ENCODE measurements at places on chromosomes 16 and 17.

- no peak for DNase-seq
Observed at GRCh38 chr17:55822028-55822427, 71.2 kb downstream of the PCTP start.

GRCh38 chr16:79407461-79408135, 192.9 kb downstream of the MAF start:
- DNase-seq: no peak

GRCh38 chr16:25093208-25094061, 18.1 kb upstream of the LCMT1 start:
- no peak for DNase-seq

DNA sequence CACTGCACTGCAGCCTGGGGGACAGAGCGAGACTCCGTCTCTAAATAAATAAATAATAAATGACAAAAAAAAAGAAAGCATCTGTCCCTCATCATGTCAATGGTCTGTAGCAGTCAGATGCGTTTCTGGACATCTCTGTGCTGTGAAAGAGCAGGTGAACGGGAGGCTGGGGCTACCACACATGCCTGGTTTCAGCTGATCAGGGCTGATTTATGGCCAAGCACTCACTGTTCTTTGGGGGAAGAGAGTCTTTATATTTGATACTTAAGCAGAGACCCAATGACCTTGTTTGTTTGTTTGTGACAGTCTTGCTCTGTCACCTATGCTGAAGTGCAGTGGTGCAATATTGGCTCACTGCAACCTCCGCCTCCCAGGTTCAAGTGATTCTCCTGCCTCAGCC, 17.5 kb downstream of the KIAA0513 start:
- DNase-seq: no peak

- no peak for DNase-seq
Observed at GRCh38 chr16:49576941-49577340, 203.3 kb downstream of the C16orf78 start.

- DNase-seq: no peak
Observed at GRCh38 chr17:14157822-14158221, 78.8 kb downstream of the CDRT15 start.

GRCh38 chr17:50527155-50527762, 5.3 kb upstream of the EPN3 start:
- DNase-seq: no peak

DNA sequence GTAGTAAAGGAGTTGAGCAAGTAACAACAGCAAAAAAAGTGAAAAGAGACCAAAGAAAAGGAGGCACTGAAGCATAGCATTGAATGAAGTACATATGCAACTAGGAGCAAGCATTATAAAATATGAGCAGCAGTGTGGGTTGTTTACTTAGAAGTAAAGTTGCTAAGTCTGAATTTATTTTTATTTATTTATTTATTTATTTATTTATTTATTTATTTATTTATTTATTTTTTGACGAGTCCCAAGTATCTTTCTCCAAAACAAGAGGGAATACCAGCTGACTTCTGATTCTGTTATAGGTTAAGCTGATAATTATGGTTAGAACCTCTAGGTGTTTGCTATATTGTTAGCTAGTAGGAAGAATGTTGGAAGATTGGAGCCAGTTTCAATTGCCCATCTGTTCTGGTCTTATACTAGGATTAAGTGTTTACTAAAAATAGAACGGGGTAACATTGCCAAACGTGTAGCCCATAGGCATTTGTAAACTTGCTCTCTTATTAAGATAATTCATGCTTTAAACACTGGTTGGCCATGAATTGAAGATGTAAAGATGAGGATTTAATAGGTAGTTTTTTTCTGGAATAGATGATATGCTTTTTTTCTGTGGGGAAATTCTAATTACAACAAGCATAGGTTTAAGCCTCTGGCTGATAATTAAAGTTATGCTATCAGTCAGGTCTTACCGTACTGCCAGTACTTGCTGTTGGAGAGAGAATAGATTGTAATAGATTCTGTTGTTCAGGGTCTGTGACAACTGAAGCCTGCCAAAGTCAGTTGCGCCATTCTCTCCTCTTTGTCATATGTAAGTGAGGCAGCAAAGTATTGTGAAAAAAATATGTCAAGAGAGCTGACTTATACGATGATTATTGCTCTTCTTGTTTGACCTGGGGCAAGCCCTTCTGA, 66.7 kb downstream of the PPM1E start:
- no peak for DNase-seq

GRCh38 chr17:28741358-28742349, 2.2 kb upstream of the TRAF4 start:
- DNase-seq: no peak

DNA sequence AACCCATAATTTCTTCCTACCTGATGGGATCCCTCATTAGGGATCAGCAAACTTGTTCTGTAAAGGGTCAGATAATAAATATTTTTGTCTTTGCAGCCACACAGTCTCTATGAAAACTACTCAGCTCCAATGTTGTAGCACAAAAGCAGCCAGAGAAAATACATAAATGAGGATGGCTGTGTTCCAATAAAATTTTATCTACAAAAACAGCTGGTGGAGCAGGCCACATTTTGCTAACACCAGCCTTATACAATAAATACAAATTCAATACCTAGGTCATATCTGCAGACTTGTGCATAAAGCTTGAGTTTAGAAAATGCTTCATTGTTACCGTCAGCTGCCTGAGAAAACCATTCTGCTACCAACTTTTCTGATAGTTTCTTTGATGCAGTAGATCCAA, 38.4 kb upstream of the INTS2 start:
- no peak for DNase-seq

DNA sequence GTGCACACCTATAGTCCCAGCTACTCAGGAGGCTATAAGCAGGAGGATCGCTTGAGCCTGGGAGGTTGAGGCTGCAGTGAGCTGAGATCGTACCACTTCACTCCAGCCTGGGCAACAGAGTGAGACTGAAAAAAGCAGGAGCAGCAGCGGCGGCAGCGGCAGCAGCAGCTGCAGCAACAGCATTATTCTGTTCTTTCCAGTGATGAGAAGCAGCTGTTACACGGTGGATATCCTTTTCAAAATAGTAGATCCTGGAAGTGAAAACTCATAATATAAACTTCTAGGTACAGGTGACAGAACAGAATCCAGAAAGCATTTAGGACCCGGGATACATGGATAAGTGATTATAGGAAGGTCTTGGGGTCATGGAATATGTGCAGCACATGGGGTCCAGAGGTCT, 17.8 kb upstream of the HNF1B start:
- no peak for DNase-seq

GRCh38 chr16:54847609-54848008, 83.1 kb upstream of the IRX5 start:
- no peak for DNase-seq

DNA sequence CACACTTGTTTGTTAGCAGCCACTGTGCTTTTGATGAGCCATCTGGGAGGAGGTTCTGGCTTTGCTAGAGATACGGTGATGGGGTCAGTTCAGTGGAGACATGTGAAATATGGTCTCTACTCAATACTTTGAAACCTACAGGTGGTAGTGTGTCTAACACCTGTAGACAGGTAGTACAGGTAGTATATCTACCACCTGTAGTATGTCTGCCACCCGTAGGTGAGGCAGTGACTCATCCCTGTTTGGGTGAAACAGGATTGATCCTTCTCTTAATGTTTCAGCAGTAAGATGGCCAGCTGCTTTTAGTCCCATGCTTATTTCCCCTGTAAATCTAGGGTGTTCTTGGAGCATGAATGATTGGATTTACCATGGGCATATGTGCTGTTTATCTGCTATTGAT, 240.8 kb downstream of the SNX29 start:
- DNase-seq: no peak

DNA sequence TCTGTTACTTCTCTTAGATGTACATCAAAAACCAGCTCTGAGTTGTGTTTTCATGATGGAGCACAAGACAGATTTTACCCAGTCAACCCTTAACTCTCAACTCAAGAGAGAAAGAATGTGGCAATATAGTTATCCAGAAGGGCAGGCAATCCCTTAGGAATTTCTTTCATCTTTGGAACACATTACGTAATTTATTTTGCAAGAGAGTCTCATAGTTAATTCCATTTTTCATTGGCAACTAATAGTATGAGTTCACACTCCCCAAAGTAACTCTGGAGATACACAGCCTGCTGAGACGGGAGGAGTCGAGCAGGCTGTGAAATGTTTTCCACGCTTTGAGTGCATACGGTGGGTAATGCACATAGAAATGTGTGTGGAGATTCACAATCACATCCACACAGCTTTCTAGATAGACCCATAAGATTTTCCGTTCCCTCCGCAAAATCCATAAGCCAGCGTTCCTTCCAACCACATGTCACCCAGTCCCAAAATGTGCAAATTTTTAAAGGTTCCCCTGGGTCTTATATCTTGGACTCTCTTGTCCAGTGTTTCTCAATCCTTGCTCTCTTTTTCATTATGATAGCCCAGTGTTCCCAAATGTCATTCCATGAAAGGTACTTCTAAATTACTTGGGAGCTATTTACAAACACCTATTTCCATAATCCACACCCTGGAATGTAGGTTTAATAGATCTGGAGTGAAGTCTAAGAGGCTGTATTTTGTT, 8.4 kb upstream of the CDRT4 start:
- no peak for DNase-seq

GRCh38 chr16:23072084-23072599, 77.1 kb downstream of the USP31 start:
- DNase-seq: no peak

GRCh38 chr17:82795615-82796014, 43.8 kb downstream of the TBCD start:
- DNase-seq: no peak
